ENCODE measurements at places on chromosomes 16 and 17.

DNA sequence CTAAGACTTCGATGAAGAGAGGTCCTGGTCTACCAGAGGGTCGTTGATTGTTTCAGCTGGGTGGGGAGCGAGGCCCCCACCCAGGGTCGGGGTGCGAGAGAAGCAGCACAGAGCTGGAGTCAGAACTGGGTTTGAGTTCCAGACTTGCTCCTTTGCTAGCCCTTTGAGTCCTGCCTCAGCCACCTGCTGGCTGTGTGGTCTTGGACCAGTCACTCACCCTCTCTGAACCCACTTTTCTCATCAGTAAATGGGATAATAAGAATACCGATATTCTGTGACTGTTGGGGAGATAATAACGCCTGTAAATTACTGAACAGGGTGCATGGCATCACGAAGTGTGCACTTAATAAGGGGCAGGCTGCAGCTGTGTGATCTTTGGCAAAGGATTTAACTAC lies 427 bp upstream of the MMP28 start:
- DNase-seq, result no peak

- DNase-seq, result no peak
Observed at GRCh38 chr17:15947271-15947670, 2.3 kb downstream of the ADORA2B start.

DNA sequence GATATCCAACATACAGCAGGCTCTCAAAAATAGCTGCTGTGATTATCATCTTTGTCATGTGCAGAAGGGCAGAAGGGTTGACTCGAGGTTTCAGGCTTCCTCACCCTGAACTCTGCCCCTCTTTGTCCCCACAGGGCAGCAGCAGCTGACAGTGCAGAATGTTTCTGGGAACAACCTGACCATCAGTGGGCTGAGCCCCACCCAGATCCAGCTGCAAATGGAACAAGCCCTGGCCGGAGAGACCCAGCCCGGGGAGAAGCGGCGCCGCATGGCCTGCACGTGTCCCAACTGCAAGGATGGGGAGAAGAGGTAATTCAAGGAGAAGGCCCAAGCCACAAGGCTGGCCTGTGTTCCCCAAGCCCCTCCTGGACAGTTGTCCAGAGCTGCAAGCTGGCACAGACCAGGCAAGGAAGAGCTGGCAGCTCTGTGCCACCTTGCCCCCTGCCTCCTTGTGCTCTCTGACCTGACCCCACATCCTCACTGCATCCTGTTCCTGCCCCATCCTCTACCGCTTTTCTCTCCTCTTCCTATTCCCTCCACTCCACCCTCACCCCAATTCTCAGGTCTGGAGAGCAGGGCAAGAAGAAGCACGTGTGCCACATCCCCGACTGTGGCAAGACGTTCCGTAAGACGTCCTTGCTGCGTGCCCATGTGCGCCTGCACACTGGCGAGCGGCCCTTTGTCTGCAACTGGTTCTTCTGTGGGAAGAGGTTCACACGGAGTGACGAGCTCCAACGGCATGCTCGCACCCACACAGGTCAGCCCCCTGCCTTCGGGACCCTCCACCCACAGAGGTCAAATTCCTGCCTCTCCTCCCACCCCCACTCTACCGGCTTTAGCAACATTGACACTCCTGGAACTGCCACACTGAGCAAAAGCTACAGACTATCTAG lies 16.3 kb upstream of the PNPO start:
- DNase-seq, result no peak

DNA sequence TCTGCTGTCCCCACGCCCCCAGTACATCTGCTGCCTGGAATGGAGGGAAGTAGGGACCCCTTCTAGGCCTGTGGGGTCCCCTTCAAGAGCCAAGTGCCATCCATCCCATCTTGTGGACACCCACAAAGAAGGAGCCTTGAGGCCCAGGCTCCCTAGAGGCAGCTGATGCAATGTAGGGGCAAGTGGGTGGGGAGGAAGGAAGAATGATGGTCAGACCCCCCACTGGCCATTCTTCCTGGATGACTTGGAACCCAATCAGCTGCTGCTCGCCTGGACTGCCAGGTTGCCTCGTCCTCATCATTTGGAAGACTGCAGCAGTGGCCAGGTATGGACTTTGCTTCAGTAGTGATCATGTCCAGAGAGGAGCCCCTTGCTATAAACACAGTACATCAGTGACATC lies 48.9 kb downstream of the SMPD3 start:
- no peak for DNase-seq

GRCh38 chr16:11254913-11255736 lies 879 bp downstream of the SOCS1 start:
- peak; percentile 51 for DNase-seq

DNA sequence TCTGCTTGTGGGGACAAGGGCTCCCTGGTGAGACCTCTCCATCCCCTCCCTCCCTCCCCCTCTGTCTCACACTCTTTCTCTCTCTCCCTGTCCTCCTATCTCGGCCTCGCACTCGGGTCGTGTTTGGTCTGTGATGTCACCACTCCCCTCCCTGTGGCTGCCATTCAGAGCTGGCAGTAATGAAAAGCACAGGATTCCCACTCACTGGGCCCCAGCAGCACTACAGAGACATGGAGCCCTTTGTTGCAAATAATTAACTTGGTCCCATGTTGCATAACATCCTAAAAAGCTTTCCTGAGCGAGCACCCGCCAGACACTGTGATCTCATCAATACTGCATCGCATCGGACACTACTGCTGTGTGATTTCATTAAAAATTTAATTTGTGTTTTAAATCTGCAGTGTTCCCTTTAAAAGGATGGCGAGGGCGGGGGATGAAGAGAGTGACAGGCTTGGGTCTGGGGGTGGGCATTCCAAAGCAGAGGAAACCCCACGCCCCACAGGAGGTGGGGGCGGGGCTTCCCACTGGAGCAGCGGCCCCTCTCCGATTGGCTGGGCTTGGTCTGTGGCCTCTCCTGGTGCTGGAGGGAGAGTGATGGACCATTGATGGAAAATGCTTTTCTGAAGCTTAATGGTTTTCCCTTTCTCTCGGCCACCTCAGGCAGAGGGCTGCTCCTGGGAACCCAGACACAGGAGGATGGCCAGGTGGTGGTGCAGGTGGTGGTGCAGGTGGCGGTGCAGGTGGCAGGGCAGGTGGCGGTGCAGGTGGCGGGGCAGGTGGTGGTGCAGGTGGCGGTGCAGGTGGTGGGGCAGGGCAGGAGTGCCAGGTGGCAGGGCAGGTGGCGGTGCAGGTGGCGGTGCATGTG lies 15.3 kb upstream of the NPTX1 start:
- no peak for DNase-seq

DNA sequence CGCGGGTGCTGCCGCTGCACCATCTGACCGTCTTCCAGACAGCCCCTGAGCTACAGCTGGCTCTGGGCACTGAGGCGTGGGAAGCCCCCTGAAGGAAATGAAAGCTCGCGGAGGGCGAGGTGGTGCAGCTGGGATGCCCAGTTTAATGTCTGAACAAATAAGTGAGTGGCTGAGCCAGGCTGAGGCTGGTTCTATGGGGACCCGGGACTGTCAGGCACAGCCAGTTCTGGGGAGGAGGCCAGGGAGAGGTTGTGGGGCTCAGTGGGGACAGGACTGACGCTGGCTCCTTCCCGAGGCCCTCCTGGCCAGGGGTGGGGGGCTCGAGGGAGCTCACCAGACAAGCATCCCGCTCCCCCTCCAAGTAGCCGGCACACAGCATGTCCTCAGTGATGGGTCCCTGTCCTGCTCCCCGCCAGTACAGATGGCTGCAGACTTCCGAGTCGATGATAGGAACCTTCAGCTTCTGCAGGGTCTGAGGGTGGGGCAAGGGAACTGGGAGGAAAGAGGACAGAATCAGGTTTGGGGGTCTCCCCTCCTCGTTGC lies 4.4 kb downstream of the PRSS22 start:
- no peak for DNase-seq

DNA sequence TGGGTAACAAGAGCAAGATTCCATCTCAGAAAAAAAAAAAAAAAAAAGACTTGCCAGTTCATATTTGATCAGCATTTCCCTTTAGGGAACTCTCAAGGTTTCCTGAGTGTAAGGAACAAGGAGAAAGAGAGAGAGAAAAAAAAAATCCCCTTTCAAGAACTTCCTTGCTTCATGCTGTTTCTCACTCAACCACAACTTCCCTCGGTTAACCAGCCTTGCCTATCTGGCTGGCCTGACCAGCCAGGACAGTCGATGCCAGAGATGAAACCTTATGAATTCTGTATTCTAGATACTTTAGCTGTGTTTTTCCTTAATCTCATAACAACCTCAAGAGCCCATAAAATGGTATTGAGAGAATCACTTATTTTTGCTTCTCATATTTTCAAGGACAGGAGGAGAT lies 2.6 kb upstream of the N4BP1 start:
- no peak for DNase-seq
